ENCODE measurements at places on chromosomes 5 and 9. TPM values are rescaled to one million over a fixed set of nuclear protein-coding genes. Genes with fewer than 3 reads are reported as not detected.

GRCh38 chr5:174376056-174376455 is 330.6 kb downstream of the NSG2 start:
- no peak for DNase-seq

GRCh38 chr9:126461029-126461428 is 134.4 kb downstream of the MVB12B start:
- DNase-seq, result no peak

C9 gene
- not detected for total RNA-seq

CCDC183 gene
- total RNA-seq, result 69.9 TPM

Data from Peyer's patch (tissue), 4 donors.